ENCODE measurements at places on chromosomes 11 and 22.

DNA sequence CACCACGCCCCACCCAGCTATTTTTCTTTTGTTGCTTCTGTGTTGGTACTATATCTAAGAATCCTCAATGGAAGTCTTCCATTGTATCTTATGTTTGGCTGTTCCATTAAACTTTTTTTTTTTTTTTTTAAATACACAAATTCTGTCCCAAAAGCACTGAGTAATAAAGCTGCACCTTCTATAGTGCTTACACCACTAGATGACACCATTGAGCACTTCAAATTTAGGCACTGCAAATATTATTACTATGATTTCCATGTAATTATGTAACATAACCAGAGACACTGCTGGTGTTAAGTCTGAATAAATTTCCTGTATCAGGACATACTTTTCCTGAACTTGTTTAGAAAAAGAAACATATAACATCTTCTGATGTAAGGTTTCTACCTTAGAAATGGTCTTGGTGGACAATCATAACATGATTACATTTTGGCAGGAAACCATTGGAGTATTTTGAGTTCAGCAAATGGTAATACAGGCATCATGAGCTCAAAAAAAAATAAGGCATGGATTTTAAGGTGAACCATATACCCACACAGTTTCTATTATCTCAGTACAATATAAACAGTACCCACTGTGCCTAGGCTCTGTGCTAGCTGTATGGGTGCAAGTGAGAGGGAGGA is 110.5 kb downstream of the ATG16L2 start:
- no peak overlapping the region for H3K27ac ChIP-seq
- H3K36me3 ChIP-seq: peaks cover 56% of the 10 kb centered on the region
- H3K27me3 ChIP-seq: no peaks in the 10 kb centered on the region

- H3K4me1 ChIP-seq: peaks cover 34% of the 10 kb centered on the region
- H3K27ac ChIP-seq: peak overlapping the region; percentile 100
- no peaks in the 10 kb centered on the region for H3K36me3 ChIP-seq
- DNase-seq: no peak
- H3K4me3 ChIP-seq: no peak overlapping the region
- H3K27me3 ChIP-seq: no peaks in the 10 kb centered on the region
Measured at GRCh38 chr11:117099696-117100095, 1.5 kb upstream of the SIK3 start.

DNA sequence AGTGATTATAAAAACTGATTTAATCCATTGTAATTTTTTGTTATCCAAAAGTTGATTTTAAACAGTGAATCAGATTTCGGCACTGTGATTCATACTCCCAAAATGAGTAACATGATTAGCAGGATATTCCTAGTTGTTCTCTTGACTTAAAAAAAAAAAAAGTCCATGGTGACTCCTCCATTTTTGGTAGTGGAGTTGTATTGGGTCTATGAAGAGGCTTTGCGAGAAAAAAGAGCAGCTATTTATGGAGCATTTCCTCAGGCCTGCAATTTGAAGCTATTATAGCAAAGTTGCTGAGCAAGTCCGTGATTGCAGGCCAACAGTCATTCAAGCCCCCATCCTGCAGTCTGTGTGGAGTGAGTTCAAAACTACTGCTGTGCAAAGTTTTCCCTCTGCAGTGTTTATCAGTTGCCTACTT is 28.8 kb downstream of the YAP1 start:
- DNase-seq: no peak
- no peaks in the 10 kb centered on the region for H3K36me3 ChIP-seq
- no peak overlapping the region for H3K4me3 ChIP-seq

GRCh38 chr11:20161923-20162744 is 1.9 kb upstream of the DBX1 start:
- H3K27ac ChIP-seq: no peak overlapping the region
- DNase-seq: peak; percentile 15
- H3K4me1 ChIP-seq: peaks cover 19% of the 10 kb centered on the region
- peaks cover 47% of the 10 kb centered on the region for H3K27me3 ChIP-seq

DNA sequence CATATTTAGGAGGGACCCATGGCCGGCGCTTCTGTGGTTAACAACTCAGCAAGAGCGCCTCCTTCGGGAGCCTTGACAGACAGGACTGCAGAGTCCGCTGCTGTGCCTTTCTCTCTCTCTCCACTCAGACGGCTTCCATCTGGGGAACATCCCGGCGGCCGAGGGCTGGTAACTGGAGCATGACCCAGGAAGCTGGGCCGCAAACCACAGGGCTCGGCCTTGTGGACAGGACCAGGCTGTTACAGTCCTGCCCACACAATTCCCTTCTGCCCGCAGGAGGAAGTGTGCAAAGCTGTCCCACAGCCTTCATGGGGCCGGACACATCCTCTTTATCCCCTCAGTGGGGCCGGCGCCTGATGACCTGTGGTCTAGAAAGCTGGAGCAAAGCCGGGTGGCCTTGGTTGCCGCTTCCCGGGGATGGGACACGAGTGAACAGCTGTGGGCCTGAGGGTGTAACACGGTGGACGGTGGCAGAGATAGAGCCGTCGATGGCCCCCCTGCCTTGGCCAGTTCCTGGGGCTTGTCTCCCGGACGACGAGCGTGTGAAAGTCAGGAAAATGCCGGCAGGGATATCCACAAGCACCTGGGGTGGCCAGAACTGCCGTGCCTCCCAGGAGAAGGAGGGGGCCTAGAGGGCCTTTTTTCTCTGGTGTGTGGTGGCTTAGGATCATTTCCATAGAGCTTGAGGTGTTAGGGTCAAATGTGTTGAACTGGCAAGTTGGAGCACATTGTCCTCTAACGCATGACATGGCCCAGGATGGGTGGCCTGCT is 50.1 kb downstream of the FBLN1 start:
- no peaks in the 10 kb centered on the region for H3K4me1 ChIP-seq
- peaks cover 2% of the 10 kb centered on the region for H3K27me3 ChIP-seq
- no peaks in the 10 kb centered on the region for H3K36me3 ChIP-seq
- no peak overlapping the region for H3K27ac ChIP-seq
- H3K4me3 ChIP-seq: no peak overlapping the region
